Activated T-helper 1 cell treated with anti-CD3 and anti-CD28 coated beads, Interleukin-12 subunit alpha, Interleukin-12 subunit beta, Interleukin-2, Interleukin-4 antibody, amounts not matched to agents 30 ng/mL and 10 ng/mL and 1 ng/mL, durations not matched to agents 14 hours and 24 hours and 36 hours (primary cell): ENCODE measurements at places on chromosomes 13 and 19. TPM values are rescaled to one million over a fixed set of nuclear protein-coding genes. Genes with fewer than 3 reads are reported as not detected.
A peak's percentile ranks its signal among the peaks of the same experiment; 100 is the strongest.

DNA sequence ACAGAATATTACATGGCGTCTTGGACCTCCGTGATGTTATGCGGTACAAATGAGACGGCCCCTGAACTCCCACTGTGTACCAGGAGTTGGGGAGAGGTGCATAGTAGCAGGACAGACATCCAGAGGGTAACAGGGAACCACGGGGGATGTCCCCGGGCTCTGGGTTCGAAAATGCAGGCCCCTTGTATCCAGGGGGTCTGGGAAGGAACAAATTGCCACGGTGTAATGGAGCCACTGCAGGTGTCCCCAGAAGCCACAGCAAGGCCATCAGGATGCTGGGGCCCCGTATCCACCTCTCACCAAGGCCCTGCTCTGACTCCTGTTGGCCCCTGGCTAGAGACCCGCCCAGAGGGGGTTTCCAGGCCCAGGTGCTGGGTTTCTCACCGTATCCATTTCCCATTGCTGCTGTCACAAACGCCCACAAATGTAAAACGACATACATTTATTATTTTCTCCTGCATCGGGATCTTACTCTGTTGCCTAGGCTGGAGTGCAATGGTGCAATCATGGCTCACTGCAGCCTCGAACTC lies 77.8 kb downstream of the INSR start:
- H3K4me3 ChIP-seq = no peak overlapping the region
- no peaks in the 10 kb centered on the region for H3K27me3 ChIP-seq
- H3K27ac ChIP-seq = no peak overlapping the region
- H3K4me1 ChIP-seq = no peaks in the 10 kb centered on the region
- no peaks in the 10 kb centered on the region for H3K36me3 ChIP-seq

DNA sequence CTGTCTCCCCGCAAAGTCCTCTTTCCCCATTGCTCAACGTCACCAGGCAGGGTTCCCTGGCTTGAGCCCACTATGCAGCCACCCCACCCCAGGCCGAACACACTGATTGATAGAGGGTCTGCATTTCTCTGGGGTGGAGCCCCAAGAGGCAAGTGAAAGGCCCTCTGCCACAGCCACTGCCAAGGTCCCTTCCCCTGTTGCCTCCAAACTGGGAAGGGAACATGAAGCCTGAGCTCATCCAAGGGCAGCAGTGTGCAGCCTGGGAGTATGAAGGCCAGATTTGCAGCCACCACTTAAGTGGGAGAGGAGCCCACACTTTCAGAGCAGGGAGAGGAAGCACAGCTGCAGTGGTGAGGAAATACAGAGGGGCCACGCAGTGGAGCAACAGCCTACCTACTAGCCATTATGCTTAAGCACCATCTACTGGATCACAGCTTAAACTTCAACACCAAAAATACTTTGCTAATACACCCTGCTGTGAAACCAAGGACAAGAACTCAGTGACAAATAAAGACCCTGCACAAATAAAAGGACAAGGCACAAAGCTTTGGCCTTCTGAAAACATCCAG lies 48.6 kb downstream of the UBL3 start:
- H3K36me3 ChIP-seq = no peaks in the 10 kb centered on the region
- H3K27me3 ChIP-seq = peaks cover 2% of the 10 kb centered on the region
- H3K4me3 ChIP-seq = no peak overlapping the region
- DNase-seq = no peak

DNA sequence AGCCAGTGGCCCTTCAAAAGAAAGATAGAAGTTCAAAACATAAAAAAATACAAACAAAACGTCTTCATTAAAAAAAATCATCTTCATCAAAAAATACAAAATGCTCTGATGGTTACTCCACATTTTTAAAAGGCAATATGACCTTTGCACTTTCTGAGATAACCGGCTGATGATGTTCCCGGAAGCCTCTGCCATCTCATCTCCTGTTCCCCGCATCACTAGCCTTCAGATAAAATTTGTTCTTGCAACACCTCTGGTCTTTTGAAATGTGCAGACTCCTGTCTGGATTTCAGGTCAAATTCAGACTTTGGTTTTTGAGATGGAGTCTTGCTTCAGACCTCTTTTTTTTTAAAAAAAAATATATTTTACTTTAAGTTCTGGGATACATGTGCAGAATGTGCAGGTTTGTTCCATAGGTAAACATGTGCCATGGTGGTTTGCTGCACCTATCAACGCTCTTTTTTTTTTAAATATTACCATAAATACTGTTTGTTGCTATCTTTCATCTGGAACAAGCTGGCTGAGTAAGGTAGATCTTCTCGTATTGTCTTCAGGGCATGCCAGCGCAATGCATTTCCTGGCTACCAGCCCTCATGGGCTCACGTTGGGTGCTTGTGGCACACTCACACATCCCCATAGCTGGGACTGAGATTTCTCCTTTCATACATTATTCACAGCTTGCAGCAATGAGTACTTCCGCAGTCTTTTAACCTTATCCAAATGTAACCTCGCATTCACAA lies 418.9 kb upstream of the ARGLU1 start:
- H3K36me3 ChIP-seq = no peaks in the 10 kb centered on the region
- H3K27me3 ChIP-seq = no peaks in the 10 kb centered on the region
- DNase-seq = no peak
- H3K27ac ChIP-seq = no peak overlapping the region
- H3K4me3 ChIP-seq = no peak overlapping the region

GRCh38 chr13:53135301-53135700 lies 106.7 kb downstream of the OLFM4 start:
- H3K36me3 ChIP-seq = no peaks in the 10 kb centered on the region
- no peaks in the 10 kb centered on the region for H3K4me1 ChIP-seq
- no peaks in the 10 kb centered on the region for H3K27me3 ChIP-seq
- DNase-seq = no peak
- no peak overlapping the region for H3K27ac ChIP-seq
- no peak overlapping the region for H3K4me3 ChIP-seq

DNA sequence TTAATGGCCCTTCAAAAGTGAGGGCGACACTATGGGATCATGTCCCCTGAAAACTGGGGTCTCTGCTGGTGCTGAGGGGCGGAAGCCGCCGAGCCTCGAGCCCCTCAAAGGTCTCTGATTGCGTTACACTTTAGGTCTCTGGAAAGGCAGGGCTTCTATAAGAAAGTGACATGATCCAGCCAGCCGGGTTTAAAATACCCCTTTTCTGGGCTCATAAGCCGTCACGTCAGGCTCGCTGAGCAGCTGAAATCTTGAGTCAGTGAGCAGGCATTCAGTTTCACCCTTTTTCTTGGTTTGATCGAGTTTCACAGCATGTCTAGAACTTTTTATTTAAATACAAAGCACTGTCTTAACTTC lies 600 bp upstream of the HMGB1 start:
- peaks cover 26% of the 10 kb centered on the region for H3K36me3 ChIP-seq
- H3K27ac ChIP-seq = peak overlapping the region; percentile 100
- peaks cover 26% of the 10 kb centered on the region for H3K4me1 ChIP-seq

Gene GPC5
- 0.22 TPM in 1 of 2 replicates, not detected in the other for total RNA-seq

Gene CYP2A7
- not detected in 2 replicates for total RNA-seq
